ENCODE measurements at places on chromosomes 12 and 14.

DNA sequence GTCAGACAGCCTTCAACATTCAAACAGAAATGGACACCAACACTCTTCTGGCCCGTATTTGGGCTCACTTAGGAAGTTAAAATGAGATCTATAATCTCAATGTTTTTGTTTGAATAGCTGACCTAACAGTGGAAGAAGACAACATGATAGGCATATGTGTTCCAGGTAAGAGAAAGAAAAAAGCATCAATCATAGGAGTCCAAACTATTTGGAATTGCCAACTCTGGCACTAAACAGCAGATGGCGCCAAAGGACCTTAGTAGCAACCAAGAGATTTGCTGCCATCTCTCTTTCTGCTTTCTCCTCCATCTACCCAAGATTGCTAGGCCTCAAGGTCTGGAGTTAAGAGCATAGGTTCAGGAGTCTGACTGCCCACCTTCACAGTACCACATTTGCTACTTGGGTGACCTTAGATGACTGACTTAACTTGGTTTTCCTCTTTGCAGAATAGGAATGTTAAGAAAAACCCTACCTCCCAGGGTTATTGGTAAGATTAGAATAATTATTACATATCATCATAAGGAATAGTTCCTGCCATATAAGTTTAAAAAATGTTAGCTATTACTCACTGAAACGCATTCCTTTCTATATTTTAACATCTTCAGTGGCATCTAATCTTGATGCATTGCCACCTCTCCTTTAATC, 30.2 kb downstream of the PEX5 start:
- DNase-seq: no peak

GRCh38 chr14:32678088-32678487, 260.6 kb upstream of the NPAS3 start:
- DNase-seq: no peak

- no peak for DNase-seq
Measured at GRCh38 chr14:74936731-74937130, 13.7 kb upstream of the RPS6KL1 start.

DNA sequence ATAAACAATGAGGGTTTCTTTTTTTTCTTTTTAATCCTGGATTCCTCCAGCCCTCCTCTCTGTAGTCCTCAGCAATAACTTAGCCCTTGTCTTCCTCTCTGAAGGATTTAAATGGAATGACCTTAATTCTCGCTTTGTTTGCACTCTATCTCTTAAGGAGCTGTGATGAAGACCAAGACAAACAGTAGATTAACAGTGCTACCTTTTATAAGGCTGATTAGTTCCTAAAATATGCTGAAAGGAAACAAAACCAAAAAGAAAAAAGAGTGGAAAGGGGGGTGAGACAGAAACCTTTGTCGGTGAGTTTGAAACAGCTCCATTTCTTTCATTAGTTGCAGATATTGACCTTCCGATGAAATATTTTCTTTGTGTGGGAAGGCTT, 38.7 kb upstream of the PTCSC3 start:
- DNase-seq: no peak

DNA sequence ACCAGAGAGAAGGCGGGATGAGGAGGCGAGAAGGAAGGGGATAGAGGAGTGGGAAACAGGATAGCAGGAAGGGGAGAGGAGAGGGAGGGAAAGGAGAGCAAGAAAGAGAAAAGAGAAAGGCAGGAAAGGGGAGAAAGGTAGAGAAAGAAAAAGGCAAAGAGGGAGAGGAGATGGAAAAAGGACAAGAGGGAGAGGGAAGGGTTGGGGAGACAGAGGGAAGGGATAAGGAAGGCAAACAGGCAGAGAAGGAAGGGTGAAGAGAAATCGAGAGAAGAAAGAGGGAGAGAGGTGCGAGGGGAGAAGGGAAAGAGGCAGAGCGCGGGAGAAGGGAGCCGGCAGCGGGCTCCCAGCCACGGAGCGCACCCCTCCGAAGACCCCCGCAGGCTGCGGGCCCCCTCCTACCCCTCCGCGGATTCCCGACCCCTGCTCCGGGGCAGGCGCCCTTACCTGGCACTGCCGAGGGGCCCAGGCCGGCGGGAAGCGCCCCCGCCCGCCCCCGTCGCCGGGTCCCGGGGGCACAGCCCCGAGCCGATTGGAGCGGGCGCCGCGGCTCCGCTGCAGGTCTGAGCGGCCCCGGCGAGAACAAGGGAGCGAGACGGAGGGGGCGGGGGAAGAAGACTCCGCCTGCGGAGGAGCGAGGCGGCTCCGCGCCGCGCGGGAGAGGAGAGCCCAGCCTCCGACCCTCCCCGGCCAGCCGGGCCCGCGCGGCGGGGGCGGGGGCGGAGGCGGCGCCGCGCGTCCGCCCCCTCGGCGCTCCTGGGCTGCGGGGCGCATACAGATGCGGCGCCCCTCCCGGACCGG, at the start of gene CDH24:
Gene CDH24 (minus strand): TSS at position 565 of the 801 bp plus-strand sequence. CDS start 1,787 bp downstream, outside the sequence.
- DNase-seq: no peak

GRCh38 chr12:21340403-21340802, 5.7 kb upstream of the SLCO1A2 start:
- no peak for DNase-seq

DNA sequence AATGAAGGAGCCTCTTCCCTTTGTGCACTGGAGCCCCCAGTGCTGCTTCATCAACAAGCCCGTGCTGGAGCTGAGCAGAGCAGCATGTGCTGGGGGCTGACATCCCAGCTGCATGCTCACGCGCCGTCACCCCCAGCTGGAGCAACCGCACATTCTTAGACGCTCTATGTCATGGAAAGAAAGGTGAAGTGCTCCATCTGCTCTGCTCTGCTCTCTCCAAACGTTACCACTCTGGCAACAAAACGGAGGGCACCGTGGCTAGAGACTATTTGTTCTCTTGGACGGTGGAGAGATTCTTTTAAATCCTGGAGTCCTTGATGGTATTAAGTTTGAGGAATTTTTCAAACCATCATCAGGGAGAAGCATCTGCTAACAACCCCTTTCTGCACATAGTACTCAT, 208.4 kb downstream of the C12orf75 start:
- no peak for DNase-seq

- DNase-seq: no peak
Measured at GRCh38 chr12:4265280-4265679, 8.3 kb upstream of the CCND2 start.
